ENCODE measurements at places on chromosomes 4 and X.
A peak's percentile ranks its signal among the peaks of the same experiment; 100 is the strongest.

DNA sequence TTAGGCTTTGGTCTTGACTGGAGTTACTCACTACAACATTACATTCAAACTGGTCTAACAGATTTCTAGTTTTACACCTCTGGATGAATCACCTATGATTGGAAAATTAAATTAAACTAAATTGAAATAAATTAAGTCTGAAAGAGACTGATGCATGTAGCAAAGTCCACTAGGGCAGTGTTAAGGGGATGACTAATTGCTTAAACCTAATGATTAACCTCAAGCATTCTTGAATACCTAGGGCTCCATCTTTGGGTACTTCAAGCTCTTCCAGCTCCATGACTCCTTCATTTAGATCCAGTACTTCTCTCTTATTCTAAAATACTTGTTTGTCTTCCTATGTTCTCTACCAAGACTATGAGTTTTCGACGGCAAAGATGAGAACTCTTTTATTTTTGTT is 86.8 kb downstream of the SH2D1A start:
- DNase-seq, result no peak

DNA sequence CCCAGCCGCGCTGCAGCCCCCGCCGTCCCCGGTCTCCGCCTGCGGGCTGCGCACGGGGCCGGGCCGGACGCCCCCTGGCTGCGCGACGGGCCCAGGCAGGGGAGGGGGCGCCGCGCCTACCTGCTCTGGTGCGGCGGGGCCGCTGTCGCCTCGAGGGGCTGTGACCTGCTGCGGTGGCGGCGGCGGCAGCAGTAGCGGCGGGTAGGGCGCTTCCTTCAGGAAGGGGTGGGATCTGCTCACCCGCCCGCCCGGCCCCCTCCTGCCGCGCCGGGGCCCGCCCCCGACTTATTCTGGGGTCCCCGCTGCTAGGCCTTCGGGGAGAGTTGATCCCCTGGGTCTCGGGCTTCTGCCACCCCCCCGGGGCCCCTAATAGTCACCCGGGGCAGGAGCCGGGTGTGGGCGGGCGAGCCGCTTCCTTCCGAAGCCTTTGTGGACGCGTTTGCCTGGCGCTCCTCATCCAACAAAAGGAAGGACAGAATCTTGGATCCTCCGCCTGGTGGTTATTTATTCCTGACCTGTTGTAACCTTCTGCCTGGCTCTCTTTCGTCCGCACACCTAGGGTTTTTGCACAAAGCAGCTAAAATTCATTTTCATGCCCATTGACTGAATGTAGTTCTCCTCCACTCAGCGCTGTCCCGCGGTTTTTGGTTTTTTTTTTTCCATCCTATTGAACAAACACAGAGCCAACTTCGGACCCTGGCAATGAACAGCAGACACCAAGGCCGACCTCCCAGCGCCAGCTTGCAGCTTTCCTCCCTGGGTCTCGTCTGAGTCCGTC is at the start of gene TMEM150C:
Gene TMEM150C, minus strand, starts transcription at position 203 of the 778 bp plus-strand sequence. CDS start 57,331 bp downstream, outside the sequence.
- DNase-seq, result peak; percentile 68

DNA sequence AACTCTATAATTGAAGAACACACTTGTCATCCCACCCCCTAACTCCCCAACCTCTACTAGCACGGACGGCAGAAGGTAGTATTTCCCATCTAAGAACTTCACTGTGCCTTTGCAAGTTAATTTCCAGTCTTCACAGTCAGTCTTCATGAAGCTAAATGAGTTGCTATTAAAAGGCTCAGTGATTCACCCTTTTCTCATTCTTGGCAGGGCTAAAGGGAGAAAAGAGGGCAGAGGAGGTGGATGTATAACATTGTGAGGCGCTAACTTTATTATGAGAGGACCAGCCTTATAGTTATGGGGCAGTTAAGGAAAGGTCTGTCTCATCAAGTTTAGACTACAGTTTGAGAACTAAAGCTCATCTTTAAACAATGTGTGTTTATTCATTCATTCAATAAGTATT is 161.0 kb upstream of the S100G start:
- DNase-seq, result no peak

GRCh38 chrX:144616317-144616716 is 631.0 kb upstream of the SPANXN1 start:
- no peak for DNase-seq

DNA sequence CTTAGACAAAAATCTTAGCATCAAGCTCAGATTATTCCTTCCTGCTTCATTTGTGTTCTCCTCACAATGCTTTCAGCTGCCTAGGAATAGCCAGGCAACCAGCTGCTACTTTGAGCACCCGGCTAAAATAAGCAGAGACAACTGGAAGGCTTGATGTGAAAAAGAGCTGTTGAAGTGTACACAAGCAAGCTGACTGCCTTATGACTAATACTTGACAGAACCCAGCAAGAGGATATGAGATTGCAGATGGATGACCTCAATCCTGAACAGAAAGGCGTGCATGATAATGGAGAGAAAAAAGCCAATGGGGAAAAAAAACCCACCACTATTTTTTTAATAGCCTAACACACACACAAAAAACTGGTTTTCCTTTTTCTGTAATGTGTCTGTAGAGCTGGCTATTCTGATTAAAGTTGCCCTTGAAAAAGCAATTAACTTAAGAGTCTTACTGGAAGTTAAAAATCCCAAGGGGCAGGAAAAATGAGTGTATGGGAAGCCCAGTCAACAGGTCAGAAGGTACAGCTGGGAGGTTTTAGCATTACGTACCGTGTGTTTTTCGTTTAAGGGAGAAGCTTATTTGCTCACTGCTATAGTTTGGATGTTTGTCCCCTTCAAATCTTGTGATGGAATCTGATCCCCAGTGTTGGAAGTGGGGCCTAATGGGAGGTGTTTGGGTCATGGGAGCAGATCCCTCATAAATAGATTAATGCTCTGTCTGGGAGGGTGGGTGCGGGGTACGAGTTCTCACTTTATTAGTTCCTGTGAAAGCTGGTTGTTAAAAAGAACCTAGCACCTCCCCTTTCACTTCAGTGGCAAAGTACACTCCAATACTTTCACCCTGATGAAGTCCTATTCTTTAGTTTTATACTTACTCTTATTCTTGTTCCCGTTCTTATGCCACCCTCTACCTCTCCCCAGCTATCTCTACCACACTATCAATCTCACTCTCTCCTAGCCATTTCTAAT is 37.1 kb upstream of the HERC6 start:
- no peak for DNase-seq

DNA sequence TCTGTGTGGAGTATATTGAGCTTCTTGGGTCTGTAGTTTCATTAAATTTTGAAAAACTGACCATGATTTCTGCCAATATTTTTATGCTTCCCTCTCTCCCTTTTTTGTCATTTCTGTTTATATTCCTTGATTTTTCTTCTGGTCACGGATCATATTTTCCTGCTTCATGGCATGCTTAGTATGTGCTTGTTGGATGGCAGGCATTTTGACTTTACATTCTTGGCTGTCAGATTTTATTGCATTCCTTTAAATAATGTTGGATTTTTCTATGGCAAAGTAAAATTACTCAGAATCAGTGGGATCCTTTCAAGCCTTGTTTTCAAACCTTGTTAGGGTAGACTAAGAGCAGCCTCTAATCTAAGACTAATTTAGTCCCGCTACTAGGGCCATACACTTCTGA is 531.8 kb downstream of the IL15 start:
- no peak for DNase-seq

Data from left forelimb (tissue), 1 donor.